ENCODE measurements at places on chromosomes 3 and 15. TPM values are rescaled to one million over a fixed set of nuclear protein-coding genes. Genes with fewer than 3 reads are reported as not detected.

TXNRD3 gene
- polyA plus RNA-seq: 3.6 TPM

ZNF197 gene
- polyA plus RNA-seq: 6.9 TPM

CMTM8 gene
- 0.63 TPM for polyA plus RNA-seq

DNA sequence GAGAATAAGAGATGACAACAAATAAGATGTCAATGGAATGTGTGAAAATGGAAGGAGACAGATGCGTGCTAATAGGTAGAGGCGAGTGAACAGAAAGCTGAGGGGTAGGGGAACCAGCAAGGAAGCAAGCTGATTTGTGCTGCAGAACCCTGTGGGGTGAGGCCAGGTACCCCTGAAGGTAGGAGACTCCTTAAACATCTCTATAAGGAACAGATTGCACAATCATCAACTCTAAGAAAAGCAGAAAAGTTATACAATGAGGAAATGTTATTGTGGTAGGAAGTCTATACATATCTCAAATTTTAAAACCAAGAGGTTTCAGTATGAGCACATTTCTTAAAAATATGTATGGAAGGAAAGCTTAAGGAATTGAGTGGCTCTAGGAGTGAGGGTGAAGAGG lies 315.0 kb upstream of the TPM1 start:
- H3K36me3 ChIP-seq: peaks cover 4% of the 10 kb centered on the region
- no peak for DNase-seq
- no peak overlapping the region for H3K4me3 ChIP-seq
- no peaks in the 10 kb centered on the region for H3K4me1 ChIP-seq
- H3K27me3 ChIP-seq: no peaks in the 10 kb centered on the region
- H3K27ac ChIP-seq: no peak overlapping the region

- no peaks in the 10 kb centered on the region for H3K36me3 ChIP-seq
- no peaks in the 10 kb centered on the region for H3K27me3 ChIP-seq
- H3K27ac ChIP-seq: no peak overlapping the region
These were observed 17.0 kb upstream of the IL1RAP start for GRCh38 chr3:190496859-190497258.

DNA sequence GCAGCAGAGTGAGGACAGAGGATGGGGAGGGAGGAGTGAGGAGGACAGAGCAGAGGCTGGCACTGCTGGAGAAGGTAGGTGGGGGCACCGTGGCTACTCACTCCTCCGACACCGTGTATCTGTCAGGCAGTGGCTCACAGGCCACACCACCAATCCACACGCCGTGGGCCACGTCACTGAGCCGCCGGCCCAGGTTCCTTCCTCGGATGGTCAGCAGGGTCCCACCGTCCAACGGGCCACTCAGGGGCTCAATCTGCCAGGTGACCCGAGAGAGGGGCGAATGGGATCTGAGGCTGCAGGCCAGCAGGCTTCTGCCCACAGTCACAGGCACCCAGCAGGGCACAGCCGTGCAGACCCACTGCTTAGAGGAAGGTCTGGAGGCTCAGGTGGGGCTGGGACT lies 30.5 kb downstream of the H1-8 start:
- peaks cover 4% of the 10 kb centered on the region for H3K36me3 ChIP-seq
- no peaks in the 10 kb centered on the region for H3K27me3 ChIP-seq
- no peak overlapping the region for H3K4me3 ChIP-seq

IVD gene
- polyA plus RNA-seq: 48.4 TPM

DNA sequence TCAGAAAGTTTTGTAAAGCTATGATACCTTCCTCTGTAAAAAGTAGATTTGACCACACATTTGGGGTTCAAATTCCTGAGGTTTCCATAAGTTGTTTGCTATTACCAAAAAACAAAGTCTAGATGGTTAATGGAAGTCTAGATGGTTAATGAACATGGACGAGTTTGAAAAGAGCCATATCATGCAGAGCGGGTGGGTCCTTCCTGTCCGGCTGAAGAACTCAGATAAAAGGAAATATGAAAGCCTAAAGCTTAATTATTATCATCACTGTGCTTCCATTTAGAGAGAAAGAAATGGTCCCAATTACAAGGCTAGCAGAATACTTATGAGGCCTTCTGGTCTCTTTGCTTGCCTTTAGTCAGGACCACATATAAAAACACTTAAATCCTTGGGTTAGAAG lies 132.1 kb upstream of the SATB1 start:
- no peaks in the 10 kb centered on the region for H3K36me3 ChIP-seq
- no peak overlapping the region for H3K4me3 ChIP-seq
- no peak for DNase-seq
- H3K27me3 ChIP-seq: no peaks in the 10 kb centered on the region

GSK3B gene
- 5.4 TPM for polyA plus RNA-seq

Data from aorta (tissue), 5 donors.